ENCODE measurements at places on chromosomes 6 and 20.

GRCh38 chr20:40050596-40050995 lies 638.4 kb downstream of the MAFB start:
- DNase-seq, result no peak

DNA sequence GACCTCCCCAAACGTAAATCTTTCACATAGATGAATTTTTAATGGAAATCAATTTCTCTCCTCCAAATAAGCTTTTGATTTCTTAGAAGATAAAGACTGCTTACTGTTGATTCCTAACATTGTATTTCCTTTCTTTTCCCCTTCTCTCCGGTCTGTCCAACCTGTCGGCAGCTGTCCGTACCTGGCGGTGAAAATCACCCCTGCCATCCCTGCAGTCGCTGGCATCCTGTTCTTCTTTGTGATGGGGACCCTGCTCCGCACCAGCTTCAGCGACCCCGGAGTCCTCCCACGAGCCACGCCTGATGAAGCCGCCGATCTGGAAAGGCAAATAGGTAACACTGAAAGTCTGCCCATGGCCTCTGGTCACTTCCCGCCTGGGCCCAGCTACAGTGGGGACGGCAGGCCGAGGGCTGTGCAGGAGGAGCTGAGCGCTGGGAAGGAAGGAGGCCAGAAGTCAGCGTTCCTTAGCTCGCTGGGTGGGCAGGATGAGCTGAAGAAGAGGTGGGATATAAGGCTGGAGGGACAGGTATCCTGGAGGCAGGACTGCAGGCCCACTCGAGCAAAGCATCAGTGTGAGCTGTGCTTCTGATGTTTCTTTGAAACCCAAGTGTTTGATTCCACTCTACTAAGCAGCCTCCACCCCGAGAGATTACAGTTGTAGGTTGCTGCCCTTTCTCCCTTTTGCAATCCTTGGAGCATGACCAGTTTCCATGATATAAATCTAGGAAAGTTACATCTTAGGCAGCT lies 161.6 kb downstream of the ZDHHC14 start:
- no peak for DNase-seq

GRCh38 chr6:138864343-138864890 lies 68.5 kb downstream of the ECT2L start:
- DNase-seq, result no peak

- DNase-seq, result no peak
Observed at GRCh38 chr20:53376021-53376420, 217.6 kb downstream of the ZNF217 start.

DNA sequence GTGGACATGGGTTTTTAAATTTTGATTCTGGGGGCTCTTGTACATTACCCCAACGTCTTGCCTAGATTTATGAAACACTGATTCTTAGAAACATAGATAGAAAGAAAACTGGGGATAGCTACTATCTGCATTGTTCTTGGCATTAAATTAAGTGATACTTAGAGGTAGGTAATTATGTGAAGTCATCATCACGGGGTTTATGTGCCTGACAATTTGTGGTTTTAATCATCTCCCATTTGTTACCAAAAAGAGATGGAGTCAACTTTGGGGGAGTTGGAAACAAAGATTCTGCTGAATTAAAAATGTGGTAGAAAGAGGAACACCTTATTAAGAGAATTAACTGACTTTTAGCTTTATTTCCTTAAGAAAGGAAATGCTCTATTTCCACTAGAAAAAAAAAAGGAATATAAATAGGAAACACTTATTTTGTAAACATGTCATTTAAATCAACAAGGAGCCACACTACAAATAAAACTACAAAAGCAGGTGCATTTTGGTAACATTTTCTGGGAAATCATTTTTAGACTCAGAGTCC lies 5.6 kb downstream of the TNFAIP3 start:
- DNase-seq, result no peak

DNA sequence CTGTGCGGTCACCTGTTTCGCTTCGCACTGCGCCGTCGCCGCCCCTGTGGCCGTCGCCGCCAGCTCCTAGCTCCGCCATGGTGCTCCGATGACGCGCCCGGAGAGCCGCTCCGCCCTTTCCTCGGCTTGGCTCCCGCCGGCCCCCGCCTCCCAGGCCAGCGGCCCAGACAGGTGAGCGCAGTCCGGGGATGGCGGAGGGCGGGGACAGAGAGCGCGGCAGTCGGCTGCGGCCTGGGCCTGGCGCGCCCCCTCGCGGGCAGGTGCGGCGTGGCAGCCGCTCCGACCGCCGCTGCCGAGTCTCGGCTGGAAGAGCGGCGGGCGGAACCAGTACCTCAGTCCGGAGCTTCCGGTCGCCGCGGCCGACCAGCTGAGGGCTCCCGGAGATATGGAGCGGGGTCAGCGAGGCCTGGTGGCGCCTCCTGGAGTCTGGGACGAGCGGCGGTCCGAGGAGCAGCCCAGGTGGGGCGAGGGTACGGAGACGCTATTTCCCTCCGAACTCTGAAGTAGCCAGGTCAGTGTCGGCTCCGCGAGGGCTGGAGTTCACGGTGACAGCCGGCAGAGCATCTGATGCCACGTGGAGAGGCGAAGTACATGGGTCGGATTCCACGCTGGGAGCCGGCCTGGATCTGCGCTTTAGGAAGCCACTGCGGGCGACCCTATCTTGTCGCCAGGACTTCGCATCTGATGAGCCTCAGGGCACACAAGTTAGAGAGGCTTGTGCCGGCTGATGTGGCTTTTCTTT lies at the start of gene MAP7:
Gene MAP7 (minus strand): TSS at position 93 of the 742 bp plus-strand sequence. CDS start 14 bp downstream, at position 79.
- no peak for DNase-seq

DNA sequence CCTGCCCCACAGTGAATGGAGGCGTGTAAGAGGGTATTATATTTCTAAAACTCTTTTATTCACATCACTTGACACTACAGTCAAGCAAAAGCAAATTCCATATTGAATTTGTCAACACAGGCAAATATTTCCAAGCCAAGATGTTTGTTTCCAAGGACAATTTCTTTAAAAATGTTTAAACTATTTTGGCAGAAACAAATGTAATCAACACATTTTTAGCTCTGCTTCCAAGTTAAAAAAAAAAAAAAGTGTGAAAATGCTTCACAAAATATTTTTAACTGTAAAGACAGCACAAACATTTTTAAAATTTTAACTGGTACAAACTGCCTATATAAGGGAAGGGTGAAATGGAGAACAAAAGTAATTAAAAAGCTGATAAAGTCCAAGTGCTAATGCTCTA lies 44.9 kb upstream of the DST start:
- no peak for DNase-seq

- no peak for DNase-seq
Observed at GRCh38 chr20:21615617-21616080, 89.8 kb upstream of the PAX1 start.

GRCh38 chr6:165611294-165611693 lies 51.7 kb downstream of the PDE10A start:
- DNase-seq, result no peak

DNA sequence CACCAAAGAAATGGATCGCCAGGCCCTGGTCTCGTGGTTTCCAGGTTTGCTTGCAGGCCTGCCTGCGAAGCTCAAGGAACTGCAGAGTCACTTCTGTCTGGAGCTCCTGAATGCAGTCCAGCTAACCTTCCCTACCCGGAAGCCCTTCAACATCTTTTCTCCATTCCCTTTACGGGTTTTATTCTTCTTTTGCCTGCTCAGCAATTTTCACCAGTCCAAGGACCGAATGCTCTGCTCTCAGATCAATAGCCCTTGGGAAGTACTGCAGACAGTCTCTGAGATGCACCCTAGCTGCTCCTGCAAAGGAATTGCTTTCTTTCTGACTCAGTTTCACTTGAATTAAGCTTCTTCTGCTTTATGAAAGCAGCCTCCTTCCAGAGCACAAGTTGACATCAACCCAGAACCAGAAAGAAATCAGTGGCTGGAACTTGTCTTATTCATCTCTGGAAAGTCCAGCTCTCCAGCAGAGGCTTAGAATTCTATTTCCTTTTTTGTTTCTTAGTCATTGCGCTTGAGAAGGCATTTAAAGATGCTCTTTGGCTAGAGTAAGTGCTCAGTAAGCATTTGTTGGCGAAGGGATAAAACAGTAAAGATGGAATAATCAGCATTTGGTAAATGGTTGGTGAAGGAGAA lies 18.7 kb upstream of the YWHAB start:
- DNase-seq, result no peak

DNA sequence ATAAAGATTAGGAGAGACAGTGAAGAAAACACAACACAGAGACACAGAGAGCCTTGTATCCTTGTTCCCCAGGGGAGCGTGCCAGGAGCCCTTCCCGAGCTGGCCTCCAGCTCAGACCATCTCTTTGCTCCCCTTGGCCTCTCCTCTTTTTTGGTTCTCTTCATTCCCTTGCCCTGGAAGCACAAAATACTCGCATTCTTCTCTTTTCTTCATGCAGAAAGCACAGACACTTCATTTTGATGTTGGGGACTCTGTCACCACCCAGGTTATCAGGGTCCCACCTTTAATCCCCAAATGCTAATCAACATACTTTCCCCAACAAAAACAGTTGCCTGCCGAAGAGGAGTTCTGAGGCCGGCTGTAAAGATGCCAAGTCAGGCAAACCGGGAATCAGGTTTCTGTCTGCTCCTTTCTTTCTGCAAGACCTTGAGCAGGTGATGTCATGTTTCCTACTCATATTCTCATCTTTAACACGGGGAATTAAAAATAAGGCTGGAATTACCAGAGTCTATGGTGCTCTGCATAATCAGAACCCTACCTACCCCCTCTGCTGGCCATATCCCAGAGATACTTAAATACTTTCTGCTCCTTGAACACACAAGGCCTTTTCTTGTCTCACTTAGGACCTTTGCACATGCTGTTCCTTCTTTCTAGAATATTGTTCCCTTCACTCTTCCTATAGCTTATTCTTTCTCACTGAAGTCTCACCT lies 21.7 kb downstream of the TGM6 start:
- DNase-seq, result peak; percentile 55

DNA sequence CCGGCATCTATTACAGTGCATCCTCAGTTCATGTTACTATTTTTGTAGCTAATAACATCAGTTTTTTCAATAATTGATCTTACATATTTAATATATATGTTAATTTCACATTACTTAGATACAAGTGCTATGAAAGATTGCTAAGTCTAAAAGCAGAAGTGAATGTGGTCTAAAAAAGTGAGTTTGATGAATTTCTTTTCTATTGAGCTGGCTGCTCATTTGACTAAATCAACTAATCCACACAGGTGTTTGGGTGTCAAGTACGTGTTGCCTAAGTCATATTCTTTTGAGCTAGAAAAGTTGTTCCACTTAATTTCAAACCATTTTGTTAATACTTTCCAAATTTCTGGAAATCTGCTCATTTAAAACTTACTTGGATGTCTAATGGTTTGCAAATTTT lies 46.6 kb upstream of the EZR start:
- DNase-seq, result no peak

- DNase-seq, result no peak
Observed at GRCh38 chr6:34131326-34132290, 14.3 kb downstream of the GRM4 start.

- DNase-seq, result no peak
Observed at GRCh38 chr6:6688951-6689350, 100.4 kb downstream of the LY86 start.

Data from vagina (tissue), 2 donors.